ENCODE measurements at places on chromosomes 2 and 18.
A peak's percentile ranks its signal among the peaks of the same experiment; 100 is the strongest.

GRCh38 chr18:63207835-63208234 is 111.7 kb downstream of the BCL2 start:
- no peak for DNase-seq

DNA sequence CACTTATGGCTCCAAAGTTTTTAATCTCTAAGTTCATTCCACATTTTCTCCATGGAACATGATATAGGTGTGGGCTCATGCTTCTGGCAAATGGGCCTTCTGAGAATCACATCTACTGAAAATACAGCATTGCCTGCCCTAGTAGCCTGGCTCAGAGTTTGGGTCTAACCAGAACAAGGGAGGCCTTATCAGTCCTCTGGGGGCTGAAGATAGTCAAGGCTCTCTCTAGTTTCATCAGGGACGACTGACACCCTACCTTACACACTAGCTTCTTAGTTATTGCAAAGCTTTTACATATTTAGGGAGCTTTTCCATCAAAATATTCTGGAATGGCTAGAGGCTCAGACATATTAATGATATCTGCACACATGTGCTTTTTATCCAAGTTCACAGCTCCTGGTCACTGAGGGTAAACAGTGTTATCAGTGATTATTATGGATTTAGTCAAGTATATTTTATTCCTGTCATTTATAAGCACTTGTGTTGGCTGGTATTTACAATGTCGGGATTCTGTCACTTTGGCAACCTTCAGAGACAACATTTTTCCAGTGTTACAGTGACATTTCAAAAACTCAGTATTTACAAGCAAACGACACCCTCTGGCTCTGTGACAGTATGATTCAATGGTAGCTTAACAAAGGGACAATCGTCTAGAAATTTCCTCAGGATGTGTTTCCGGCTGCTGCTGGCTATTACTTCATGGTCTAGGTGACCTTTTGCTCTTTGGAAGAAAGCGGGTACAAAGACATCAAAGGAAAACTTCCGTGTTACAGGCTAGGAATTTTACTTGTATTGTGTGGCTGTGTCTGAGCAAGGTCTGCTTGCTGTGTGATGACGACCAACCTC is 200.6 kb downstream of the TCF4 start:
- no peak for DNase-seq

GRCh38 chr2:11196246-11196645 is 41.0 kb downstream of the SLC66A3 start:
- no peak for DNase-seq

GRCh38 chr2:26064846-26065245 is 31.0 kb downstream of the RAB10 start:
- no peak for DNase-seq

DNA sequence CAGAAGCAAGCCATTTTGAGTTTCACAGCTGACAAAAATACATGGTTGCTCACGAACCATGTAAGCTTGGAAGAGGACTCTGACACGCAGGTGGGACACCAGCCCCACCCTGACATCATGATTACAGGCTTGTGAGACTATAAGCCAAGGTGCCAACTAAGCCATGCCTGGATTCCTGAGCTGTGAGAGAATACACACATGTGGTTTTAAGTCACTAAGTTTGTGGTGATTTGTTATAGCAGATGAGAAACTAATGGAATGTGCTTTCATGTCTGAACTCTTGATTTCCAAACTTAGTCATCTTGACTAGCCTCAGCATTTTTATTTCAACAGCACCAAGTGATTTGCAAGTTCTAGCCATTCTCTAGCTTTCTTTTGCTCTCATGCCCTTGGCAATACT is 676.1 kb upstream of the CELF4 start:
- no peak for DNase-seq

DNA sequence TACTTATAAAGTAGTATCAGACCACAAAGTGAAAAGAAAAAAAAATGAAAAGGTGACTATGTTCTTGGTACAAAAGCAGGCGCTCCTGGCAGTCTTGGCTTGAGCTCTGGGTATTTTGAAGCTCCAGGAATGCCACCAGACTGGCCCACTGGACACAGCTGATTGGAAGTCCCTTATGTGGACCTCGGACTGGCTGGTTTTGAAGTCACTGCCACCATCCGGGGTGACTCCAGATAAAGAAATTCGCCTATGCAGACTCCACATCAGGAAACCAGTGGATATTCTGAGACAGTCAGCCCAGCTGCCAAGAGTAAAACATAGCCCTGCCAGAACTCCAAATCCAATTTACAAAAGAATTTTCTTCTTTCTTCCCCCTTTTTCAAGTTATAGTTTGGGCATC is 28.0 kb downstream of the ACKR3 start:
- no peak for DNase-seq

DNA sequence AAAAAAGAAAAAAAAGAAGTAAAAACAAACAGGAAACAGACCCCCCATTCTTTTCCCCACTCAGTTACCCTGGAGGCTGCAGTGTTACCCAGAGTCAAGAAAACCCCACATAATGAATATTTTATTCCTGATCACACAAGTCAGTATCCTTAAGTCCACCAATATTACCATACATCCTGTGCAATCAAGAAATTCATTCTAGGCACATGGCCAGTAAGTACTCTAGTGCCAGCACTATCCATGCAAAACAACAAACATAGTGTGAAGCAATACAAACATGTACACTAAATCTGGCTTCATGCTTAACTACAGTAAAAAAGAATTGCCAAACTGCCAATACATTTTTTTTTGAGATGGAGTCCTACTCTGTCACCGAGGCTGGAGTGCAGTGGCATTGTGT is 111.6 kb downstream of the FAM168B start:
- no peak for DNase-seq

- DNase-seq = no peak
Observed at GRCh38 chr18:3654442-3655253, 204.7 kb downstream of the TGIF1 start.

GRCh38 chr18:56569416-56569815 is 69.0 kb downstream of the TXNL1 start:
- no peak for DNase-seq

DNA sequence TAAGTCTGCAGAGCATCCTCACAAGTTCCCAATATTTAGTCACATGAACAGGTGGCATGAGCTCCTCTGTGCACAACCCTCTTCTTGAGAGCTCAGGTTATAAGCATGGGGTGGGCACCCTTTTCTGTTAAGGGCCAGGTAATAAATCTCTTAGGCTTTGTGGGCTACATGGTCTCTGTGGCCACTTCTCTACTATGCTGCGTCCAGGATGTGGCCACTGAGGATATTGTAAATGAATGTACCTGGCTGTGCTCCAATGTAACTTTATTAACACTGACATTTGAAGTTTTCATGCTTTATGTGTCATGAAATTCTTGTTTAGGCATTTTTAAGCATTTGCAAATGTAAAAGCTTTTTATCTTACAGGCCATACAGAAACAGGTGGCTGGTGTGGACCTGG is 116.8 kb upstream of the ST6GAL2 start:
- no peak for DNase-seq

GRCh38 chr18:79490626-79491041 is 94.9 kb downstream of the NFATC1 start:
- no peak for DNase-seq

GRCh38 chr2:9115229-9115628 is 91.4 kb upstream of the ASAP2 start:
- no peak for DNase-seq

DNA sequence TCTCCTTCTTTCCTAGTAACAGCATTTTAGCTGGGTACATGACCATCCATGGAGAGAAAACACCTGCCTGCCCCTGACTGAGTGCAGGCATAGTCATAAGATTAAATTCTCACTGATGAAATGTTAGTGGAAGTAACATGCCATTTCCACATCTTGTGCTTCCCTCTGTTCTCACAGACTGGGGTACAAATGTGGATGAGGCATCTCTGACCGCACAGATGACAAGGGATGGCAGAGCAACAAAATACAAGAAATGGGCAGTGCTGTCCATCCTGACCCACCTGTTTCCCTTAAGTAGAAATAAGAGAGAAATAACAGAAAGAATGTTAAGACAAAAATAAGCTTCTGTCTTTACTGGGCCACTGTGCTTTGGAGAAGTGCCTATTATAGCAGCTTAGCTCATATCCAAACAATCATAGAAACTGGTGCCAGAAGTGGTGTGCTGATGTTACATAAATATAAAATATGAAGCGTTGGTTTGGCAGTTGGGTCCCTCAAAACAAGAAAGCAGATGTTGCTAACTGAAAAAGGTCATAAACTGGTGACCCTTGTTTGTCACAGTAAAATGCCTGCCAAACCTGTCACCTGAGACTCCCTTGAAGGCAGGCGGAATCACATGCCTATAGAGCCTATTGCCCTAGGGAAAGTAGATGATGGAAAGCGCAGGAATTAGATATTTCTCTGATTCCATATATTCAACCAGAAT is 72.4 kb upstream of the CCDC150 start:
- DNase-seq = no peak

DNA sequence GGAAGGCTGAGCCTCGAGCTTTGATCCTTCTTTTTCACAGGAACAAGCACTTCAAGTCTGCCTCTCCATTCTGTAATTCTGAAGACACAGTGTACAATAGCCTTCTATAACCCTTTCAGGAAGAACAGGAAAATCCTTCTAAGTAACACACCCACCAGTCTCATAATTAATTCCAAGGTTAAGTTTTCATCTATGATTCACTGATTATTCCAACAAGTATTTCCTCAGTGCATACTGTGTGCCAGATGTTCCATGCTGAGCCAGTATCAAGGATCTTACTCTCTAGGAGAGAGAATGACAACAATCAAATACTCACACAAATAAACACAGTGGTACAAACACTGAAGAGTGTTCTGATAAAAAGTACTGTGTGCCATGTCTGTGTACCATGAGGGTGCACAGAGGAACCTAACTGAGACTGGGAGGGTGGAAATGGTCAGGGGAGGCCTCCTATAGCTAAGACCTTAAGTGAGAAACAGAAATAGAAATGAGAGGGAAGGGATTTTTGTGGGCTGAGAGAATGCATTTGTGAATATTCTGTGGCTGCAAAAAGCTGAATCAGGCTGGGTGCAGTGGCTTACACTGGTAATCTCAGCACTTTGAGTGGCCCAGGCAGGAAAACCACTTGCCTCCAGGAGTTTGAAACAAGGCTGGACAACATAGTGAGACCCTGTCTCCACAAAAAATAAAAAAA is 7.3 kb upstream of the MTLN start:
- no peak for DNase-seq

- no peak for DNase-seq
Observed at GRCh38 chr2:145813481-145813880, 1293.6 kb upstream of the ZEB2 start.

DNA sequence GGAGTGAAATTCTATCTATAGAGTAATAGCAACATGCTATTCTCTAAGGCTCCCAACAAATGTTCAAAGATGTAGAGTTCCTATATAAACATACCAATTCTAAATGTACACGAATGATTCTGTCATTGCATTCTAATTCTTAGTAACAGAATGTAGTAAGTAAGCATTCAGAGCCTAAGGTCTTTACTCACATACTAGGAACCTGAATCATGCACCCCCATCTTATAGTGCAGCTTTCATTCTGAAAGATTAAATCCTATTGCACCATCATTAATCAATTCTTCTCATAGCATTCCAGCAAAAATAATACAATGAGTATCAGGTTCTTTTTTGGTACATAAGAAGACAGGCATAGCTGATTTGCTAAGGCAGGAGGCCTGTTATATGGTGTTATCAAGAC is 230.0 kb downstream of the NCKAP5 start:
- no peak for DNase-seq

- DNase-seq = no peak
Observed at GRCh38 chr2:150983314-150983897, 278.3 kb downstream of the RBM43 start.

DNA sequence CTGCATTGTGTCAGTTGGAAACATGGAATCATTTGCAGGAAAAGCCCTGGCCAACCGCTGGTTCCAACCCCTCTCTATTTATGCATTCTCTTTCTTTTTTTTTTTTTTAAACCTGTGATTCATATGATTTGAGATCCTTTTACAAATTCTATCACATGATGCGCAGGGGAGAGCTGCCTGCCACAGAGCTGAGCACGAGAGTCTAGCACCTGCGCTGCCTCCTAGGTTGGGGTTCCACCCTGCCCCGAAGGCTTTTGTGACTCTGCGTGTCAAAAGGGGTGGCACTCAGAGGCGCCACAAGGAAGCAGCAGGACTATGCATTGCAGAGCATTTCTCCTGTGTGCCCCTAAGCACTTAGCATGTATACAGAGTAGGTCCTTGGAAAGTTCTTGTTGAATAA is 17.3 kb upstream of the ESPNL start:
- DNase-seq = no peak

GRCh38 chr2:176149481-176149938 is 1.8 kb upstream of the HOXD4 start:
- DNase-seq = no peak

DNA sequence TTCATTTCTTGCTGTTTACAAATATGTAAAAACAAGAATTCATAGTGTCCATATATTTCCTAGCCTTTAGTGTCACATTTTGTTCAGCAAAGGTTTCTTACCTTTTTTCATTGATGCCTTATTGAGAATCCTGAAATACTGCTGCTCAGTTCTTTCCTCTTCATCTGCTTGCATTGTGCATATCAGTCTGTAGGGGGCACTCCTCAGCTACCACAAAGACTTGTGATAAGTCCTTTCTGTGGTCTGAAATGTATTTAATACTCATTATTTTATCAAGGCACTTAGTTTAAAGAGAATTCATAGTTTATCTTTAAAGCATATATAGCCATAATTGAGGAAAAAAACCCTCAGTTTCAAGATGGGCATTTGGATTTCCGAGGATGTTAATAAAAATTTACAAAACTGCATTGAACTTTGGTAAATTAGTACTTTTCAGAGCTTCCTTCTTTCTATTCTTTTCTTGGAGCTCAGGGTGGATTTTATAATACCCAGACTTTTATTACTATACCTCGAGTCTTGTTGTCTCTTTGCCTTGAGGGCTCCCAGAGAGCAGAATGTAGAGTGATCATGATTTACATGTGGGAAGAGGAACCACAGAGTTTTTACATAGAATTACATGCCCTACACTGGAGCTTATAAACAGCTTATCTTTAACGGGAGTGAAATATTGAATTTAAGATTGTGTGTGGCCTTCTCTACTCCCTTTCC is 570.1 kb downstream of the PLCL1 start:
- DNase-seq = peak; percentile 41

- DNase-seq = peak; percentile 51
Observed at GRCh38 chr2:160109939-160110673, 47.7 kb upstream of the PLA2R1 start.

DNA sequence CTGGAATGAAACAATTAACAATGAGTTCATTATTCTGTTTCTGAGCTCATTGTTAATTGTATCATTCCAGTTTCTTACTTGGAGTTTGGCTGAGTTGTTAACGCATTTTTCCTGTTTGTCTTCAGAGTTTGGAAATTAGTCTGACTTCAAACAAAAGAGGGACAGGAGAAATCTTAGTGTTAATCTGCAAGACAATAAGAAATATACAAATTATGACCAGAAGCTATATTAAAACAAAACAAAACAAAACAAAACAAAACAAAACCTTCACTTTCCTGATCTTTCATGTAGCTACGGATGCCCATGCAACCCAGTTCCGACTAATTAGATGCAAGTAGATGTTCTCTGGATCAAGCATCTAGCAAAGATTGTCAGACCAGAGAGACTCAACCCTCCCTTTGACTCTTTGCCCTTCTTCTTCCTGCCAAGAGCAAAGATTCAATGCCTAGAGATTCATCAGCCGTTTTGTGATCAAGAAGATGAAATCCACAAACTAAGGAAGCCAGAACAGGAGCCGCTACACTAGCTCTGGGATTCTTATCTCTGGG is 686.2 kb upstream of the FSHR start:
- DNase-seq = no peak
